ENCODE measurements at places on chromosomes 16 and 17. TPM values are rescaled to one million over a fixed set of nuclear protein-coding genes. Genes with fewer than 3 reads are reported as not detected.

Gene RDM1
- polyA plus RNA-seq: 0.55 TPM

Gene TAC4
- polyA plus RNA-seq: not detected

Gene TP53TG3
- polyA plus RNA-seq: not detected

Gene ZFHX3
- polyA plus RNA-seq: 1.1 TPM

Gene HNF1B
- not detected for polyA plus RNA-seq

Gene TEKT1
- not detected for polyA plus RNA-seq

Gene DNAH2
- 0.06 TPM for polyA plus RNA-seq

Gene CACNG1
- not detected for polyA plus RNA-seq

Gene KCNJ18
- 0.24 TPM for polyA plus RNA-seq

Gene KRT28
- not detected for polyA plus RNA-seq

Gene CD300H
- not detected for polyA plus RNA-seq

Gene CA4
- polyA plus RNA-seq: 0.45 TPM

Gene ANKFN1
- 0.09 TPM for polyA plus RNA-seq

Gene SLC9A5
- polyA plus RNA-seq: 0.11 TPM

All from esophagus (tissue), 2 donors.